ENCODE measurements at places on chromosomes 16 and 17.

- DNase-seq = peak; percentile 84
Observed at GRCh38 chr17:32486111-32486700, 587 bp upstream of the CDK5R1 start.

- DNase-seq = no peak
Observed at GRCh38 chr16:87965417-87965816, 14.2 kb downstream of the BANP start.

DNA sequence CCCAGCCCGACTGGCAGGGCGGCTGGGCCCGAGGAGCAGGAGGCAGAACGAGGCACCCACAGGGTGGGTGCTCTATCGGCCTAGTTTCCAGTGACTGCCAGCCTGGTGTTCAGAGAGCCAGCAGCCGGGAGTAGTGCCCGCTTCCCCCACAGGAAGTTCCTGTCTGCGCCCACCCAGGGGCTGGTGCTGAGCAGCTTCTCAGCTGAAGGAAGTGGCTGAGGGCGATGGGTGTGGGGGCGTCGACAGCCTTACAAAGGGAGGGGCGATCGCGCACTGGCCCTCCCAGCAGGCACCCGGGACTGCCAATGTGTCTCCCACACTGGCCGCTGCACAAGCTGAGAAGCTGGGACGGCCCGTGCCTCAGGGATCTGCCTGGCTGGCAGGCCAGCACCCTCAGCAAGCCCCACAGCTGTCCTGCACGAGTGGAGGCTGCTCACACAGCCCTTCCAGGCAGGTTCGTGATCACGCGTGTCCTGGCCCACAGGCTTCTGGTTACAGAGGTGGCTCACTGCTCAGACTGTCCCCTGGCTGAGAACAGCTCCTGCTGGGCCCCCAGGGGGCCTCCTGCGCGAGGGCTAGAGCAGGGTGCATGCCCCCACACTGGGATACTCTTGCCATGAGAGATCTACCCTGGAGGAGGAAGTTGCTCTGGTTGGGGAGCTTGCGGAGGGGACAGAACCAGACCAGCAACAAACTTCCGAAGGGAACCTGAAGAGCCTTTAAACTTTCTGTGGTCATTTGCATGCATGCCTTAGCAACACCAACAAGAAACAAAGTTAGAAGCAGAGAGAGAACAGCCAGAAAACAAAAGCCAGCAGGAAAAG is 2.5 kb downstream of the RNF166 start:
- no peak for DNase-seq

GRCh38 chr16:79599837-79600637 is 500 bp downstream of the MAF start:
- no peak for DNase-seq

DNA sequence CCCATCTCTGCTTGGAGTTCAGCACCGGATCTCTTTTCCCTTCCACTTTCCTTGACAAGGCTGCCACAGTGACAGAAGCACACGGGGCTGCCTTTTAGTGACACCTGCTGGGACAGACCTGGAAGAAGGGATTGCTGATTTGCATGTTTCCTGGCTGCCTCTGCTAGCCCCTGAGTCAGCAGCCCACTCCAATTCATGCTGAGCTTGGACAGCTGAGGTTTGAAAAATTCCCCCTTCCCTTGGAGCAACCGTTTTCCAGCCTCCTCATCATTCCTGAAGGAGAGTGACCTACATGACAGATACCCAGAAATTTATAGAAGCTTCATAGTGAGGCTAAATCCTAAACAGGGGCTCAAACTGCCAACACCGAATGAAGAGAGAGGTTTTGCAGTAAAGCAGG is 18.8 kb upstream of the RBL2 start:
- DNase-seq = no peak

DNA sequence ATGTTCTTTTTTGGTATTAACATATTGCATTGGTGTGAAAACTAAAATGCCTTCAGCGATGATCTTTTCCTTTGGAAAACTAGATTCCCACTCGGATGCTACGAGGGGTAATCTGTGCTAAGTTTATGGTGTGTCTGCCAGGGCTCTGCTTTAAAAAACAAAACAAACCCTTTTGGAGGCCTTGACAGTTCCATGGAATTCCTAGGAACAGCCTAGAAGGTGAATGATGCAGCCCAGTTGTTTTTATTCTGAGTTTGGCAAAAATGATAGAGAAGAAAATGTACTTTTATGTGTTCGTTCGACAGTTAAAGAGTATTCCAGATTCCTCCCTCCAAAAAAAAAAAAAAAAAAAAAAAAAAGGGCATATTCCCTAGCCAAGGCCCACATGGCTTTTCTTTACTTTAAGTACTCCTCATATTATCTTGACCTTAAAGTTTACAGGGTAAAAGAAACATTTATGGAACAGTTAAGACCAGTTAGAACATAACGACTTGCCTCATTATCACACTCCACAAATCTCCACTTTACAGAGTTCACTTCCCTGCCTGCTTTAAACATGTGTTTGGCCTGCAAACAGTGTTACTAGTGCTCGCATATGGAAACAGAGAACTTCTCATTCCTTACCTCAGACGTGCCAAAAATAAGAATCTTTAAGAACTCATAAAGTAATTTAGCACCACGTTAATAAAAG is 159.1 kb downstream of the WWOX start:
- DNase-seq = no peak

- DNase-seq = no peak
Observed at GRCh38 chr16:57528499-57529390, 7.6 kb downstream of the CCDC102A start.

DNA sequence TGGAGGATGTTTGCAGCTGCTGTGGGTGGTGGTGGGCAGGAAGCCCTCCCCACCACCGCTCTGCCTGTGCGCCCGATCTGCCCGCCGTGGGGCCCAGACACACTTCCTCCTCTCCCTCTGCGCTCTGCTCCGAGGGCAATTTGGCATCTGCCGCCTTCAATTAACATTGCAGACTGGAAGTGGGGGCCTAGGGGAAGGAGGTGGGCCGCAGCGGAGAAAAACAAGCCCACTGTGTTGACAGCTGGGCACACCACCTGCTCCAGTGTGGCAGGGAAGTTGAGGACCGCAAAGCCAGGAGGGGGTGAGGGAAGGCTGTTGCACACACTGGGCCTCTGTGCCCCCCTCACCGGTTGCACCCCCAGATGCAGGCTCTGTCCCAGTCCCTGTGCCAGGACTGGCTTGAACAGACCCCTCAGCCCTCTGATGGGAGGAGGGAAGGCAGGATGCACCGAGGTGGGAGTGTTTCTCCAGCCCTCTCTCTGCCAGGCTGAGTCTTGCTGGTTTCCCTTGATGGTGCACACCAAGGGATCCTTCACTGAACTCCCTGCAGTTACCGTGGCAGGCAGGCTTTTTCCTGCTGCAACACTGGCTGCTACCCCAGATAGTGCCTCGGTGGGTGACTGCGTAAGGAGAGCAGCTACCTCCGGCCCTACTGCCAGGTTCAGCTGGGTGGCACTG is 72.8 kb upstream of the MED9 start:
- no peak for DNase-seq

DNA sequence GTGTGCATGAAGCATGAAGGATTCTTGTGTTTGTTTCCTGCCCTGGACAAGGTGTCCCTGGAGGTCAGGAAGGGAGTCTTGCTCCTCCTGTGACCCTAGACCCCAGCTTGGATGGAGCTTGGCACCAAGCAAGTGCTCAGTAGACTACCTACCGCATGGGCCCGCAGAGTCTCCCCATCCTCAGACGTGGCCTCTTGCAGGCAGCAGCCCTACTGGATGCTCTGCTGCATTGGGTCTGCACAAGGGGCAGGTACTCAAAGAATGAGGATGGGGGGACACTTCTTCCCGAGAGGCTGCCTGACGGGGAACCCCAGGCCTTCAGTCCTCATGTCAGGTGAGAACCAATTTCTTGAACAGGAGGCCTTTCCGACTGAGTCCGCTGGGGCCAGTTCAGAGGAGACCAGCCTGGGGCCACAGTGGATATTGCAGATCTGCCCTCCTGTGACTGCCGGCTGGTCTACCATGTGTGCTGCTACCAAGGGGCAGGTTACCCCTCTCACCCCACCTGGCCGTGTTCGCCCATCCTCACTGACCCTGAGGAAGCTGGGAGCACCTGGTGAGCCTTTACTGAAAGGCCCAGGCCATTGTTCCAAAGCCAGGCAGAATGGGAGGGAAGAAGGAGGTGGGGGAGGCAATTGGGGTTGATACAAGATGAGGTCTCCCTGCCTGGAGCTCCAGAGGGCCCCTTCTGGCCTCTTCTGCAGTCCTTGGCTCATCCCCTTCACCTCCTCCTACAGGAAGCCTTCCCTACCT is 206.3 kb downstream of the RAB11FIP4 start:
- no peak for DNase-seq

DNA sequence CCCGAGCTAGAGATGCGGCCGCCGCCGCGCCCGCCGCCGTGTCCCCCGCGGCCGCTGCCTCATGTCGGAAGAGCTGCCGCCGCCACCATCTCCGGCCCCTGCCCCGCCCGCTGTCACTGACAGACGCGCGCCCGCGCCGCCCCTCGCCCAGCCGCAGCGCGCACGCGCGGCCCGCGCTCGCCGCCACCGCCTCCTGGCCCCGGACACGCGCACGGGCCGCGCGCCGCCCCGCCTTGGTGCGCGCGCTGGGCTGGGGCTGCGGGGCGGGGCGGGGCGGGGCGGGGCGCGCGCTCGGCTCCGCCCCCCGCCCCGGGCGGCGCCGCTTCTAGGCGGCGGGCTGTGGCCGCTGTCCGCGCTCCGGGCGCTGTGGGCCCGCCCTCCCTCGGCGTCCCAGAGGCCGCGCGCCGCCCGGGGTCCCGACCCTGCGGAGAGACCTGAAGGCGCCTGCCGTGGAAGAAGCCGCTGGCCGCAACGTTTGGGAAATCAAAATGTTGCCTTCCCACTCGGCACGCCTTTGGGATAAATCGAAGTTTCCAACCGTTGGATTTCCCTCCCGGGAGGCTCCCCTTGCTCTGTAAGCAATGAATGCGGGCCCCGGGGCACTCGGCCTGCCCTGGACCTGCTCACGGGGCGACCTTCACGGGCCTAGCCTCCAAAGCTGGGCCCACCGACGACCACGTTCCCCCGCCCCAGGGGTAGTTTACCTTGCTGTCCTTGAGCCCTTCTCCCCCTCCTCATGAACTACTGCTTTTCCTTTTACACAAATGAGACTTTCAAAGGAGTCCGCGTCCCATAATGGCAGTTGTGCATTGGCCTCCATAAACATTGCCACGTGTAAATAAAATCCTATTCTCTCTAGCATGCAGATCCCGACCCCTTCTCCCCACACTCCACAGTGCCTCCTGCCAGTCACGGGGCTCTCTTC is at the start of gene ADCY9:
Gene ADCY9, minus strand, starts transcription at position 118 of the 925 bp plus-strand sequence. CDS start 1,000 bp downstream, outside the sequence.
- peak; percentile 54 for DNase-seq

- DNase-seq = no peak
Observed at GRCh38 chr17:64117981-64118979, 11.7 kb downstream of the ERN1 start.

GRCh38 chr16:11871193-11871592 is 19.9 kb upstream of the RSL1D1 start:
- DNase-seq = no peak

- no peak for DNase-seq
Observed at GRCh38 chr17:18947866-18948265, 4.1 kb upstream of the SLC5A10 start.

DNA sequence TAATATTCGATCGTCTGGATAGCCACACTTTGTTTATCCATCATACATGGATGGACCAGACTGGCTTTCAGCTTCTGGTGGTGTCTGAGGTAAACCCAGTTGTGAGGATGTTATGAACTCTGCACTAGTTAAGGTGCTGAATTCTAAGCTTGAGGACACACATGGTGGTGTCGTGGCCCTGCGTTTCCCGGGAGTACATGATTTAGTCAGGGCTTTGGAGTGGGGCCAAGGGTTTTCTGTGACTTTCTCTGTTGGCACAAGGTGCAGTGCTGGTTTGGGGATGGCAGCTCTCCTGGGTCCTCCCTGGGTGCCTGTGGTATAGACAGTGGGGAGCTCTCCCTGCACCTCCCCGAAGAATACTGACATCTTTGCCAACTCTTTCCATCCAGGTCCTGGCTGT is 116.6 kb downstream of the SPECC1 start:
- DNase-seq = no peak

DNA sequence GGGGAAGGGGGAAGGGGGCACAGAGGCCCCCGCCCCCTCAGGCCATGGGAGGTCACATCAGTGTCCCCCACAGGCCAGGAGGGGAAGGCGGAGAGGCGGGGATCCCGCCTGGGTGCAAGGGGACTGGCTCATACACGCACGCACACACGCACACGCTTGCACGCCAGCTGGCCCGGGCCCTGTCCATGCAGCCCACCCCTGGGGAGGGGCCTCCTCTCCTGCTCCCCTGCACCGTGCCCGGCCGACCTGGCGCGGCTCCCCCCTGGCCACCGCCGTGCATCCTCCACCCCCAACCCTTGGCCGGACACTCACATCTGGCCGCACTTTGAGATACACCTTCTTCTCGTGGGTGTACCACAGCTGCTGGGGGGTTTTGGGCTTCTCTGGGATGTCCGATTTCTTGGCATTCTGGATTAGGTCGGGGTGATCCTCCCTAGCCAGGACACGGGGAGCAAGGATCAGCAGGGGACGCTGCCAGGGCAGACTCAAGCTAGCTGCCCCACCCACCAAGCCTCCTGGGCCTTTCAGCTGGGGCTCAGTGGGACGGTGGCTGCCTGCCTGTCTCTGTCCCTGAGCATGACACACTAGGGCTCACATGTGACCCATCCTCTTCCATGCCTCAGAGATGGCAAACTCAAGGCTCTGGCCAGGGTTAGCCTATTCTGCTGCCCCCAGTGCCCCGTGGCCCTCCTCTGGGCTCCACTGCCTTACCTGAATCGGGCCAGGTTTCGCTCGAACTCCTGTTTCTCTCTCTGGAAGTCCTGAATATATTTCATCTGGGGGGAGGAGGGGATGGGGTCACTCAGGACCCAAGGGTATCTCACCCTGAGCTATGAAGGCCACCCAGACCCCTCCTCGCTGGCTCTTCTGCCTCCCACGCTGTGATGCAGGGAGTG is 6.7 kb downstream of the UBTF start:
- no peak for DNase-seq

DNA sequence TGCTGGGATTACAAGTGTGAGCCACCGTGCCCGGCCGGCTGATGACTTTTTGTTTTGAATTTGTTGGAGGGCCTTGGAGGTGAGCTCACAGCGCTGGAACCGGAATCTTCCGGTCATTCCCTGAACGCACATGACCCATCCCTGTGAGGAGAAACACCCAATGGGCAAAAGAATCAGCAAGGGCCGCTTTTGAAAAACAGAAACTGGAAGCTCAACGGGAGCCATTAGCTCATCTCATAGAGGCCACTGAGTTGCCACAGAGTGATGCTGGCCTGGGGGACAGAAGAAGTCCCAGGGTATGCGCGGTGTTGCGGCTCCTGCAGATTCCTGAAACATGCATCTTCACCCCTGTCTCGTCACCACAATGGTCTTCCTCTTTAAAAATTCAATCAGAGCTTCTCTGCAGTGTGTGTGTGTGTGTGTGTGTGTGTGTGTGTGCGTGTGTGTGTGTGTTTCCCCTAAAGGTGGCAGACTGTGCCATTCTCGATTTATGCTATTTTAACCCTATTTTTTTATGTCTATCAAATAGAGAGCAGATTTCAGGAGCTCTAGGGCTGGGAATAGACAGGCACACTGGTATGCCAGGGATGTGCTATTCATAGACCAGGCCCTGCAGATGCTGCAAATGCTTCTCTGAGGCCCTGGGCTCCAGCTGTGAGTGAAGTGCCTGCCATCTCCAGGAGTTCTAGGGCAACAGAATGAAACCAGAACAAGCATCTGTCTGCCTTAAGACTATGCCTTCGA is 68.3 kb downstream of the MARCHF10 start:
- DNase-seq = no peak

- DNase-seq = no peak
Observed at GRCh38 chr16:71576971-71577370, at the start of gene TAT. TSS of gene TAT (minus strand) at chr16:71577092. CDS start at chr16:71576415, 677 bp downstream.

- no peak for DNase-seq
Observed at GRCh38 chr16:58280846-58281301, 14.0 kb downstream of the PRSS54 start.

Data from NCI-H1930 (cell line).